SW 1271 (cell line): ENCODE measurements at places on chromosomes 13 and 19.

GRCh38 chr13:110331362-110331761, 24.3 kb downstream of the COL4A2 start:
- no peak for DNase-seq

DNA sequence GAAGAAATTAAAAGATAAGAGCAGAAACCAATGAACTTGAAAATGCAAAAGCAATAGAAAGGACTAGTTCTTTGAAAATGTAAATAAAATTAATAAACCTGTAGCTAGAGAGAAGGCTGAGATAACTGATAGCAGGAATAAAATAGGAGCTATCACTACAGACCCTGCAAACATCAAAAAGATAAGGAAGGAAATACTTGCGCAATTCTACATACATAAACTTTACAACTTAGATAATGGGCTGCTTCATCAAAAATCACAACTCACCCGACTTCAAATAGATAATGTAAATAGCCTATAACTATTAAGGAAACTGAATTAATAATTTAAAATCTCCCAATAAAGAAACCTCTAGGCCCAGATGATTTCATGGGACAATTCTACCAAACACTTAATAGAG, 3.5 kb upstream of the ATP4B start:
- no peak for DNase-seq

GRCh38 chr19:45047188-45047797, 8.4 kb downstream of the CLASRP start:
- DNase-seq: no peak

- DNase-seq: no peak
Observed at GRCh38 chr19:1213391-1214286, 8.1 kb downstream of the STK11 start.

GRCh38 chr19:19205416-19206410, 2.5 kb upstream of the NR2C2AP start:
- no peak for DNase-seq

- no peak for DNase-seq
Observed at GRCh38 chr13:101109005-101109404, 307.3 kb downstream of the NALCN start.

DNA sequence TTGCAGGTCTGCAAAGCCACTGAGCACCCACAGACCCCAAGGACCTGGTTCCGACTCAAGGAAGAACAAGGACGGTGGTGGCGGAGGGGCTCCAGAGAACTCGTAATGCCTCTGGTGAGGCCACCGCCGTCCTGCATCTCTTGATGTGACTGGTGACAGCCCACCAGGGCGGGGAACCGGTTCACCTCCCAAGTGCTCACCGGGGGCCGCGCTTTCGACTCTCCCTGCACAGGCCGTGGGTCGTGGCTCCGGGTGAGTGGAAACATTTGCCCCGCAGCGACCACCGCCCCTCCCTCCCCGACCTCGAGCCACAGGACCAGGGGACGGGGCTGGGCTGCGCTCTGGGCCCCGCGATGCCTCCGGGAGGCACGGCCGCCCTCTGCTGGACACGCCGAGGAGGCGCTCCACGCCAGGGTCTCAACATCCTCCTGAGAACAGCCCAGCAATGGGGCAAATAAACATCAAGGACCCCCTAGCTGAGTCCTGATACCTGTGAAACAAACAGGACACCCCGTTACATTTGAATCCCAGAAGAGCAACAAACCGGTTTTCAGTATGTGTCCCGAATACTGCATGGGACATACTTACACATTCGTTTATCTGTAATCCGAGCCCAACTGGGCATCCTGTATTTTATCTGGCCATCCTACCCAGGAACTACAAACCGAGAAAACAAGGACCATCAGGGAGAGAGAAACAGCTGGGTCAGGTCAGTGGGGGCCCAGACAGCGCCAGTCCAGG, 3.9 kb upstream of the PLPP2 start:
- no peak for DNase-seq

DNA sequence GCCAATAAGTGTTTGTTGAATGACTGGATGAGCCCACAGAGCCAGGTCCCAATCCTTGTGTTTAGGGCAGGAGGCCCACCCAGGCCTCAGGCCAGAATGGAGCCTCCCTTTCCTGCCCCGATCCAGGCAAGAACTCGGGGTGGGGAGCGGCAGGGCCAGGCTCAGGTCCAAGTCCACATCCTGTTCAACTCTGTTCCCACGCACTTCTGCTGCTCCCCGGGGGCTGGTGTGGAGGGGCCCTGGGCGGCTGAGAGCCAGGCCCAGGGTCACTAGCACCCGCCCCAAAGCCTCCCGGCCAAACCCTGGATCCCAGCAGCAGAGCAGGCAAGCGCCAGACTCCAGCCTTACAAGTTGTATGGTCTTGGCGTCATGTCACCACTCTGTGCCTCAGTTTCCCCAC, 8.0 kb downstream of the ANGPTL8 start:
- DNase-seq: no peak

GRCh38 chr13:90321281-90321931, 1026.1 kb upstream of the MIR17HG start:
- DNase-seq: no peak

- DNase-seq: no peak
Observed at GRCh38 chr13:72150502-72150901, 283.5 kb upstream of the DACH1 start.

DNA sequence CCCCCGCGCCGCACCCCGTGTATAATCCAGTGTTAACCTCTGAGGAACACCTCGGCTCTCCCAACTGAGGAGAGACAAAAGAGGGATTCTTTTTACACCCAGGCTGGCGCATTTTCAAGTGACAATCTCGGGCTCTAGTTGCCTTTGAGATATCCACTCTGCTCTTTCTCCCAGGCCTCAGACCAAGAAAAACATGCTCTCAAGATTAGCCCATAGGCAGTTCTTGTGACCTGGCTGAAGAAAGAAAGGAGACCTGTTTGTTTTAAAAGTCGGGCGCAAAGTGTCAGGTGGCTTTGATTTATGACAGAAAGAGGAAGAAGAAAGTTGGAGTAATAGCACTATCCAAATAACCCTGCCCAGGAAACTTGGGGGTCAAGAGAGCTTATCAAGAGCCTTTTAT, 27.3 kb downstream of the SHISA2 start:
- DNase-seq: no peak

DNA sequence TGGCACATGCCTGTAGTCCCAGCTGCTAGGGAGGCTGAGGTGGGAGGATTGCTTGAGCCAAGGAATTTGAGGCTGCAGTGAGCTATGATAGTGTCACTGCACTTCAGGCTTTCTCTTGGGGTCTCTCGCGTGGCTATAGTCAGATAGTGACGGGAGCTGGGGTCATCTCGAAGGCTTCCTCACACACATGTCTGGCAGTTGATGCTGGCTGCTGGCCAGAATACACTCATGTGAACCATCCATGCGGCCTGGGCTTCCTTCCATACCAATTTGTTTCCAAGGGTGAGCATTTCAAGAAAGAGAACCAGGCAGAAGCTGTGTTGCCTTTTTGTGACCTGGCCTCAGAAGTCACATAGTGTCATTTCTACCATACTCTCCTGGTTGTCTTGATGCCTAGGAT, 26.4 kb downstream of the LEUTX start:
- DNase-seq: no peak

- DNase-seq: no peak
Observed at GRCh38 chr13:30850204-30850866, 55.7 kb upstream of the MEDAG start.

GRCh38 chr19:35741203-35741515, 1.1 kb downstream of the IGFLR1 start:
- DNase-seq: no peak

DNA sequence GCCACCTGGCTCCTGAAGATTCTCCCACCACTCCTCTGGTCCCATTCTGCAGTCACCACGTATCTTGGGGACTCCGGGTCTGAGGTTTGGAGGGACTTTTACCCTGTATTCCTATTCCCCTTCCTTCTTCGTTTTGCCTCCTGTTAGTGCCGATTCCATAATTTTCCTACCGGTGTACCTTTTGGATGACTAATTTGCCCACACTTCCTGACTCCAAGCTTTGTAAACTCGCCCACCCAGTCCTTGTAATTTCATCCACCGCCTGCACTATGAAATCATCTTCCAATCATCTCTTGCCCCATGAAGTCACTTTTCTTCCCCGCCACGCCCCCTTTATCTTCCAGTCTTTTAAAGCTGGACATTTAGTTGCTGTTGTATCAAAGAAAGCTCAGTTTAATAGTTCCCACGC, 572 bp downstream of the UCHL3 start:
- peak; percentile 51 for DNase-seq

GRCh38 chr19:38400361-38400760, 2.5 kb upstream of the FAM98C start:
- no peak for DNase-seq

GRCh38 chr13:82822935-82823334, 1059.3 kb downstream of the SLITRK1 start:
- no peak for DNase-seq

DNA sequence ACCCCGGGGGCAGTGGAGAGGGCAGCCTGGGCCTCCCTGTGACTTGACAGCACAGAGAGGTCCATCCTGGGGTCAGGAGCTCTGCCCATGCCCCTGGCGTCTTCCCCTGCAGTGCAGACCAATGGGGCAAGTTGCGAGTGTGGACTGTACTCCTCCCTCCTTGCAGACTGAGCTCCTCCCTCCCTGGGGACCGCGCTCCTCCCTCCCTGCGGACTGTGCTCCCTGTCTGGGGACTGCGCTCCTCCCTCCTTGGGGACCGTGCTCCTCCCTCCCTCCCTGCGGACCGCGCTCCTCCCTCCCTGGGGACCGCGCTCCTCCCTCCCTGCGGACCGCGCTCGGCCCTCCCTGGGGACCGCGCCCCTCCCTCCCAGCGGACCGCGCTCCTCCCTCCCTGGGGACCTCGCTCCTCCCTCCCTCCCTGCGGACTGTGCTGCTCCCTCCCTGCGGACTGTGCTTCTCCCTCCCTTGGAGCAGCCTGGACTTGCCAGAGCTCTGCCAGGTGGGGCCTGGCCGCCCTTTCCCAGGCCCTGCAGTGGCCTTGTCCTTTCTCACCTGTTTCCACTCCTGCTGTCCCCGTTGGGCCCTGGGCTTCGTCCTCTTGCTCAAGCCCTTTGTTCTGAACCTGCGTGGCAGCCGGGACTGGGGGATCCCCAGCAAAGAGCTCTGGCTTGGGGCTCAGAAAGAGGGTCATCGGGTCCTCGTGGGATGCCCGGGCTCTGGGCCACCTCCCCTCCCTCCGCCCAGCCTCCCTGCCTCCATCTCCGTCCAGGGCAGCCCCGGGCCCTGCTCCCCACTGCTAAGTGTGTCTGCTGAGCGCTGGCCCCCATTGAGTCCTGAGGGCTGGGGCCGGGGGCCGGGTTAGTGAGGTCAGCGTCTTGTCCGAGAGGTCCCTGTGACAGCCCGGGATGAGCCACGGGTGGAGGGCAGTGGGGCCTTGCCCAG, 6.8 kb downstream of the GAMT start:
- DNase-seq: no peak
